ENCODE measurements at places on chromosomes 2 and 18.

- no peak for DNase-seq
Observed at GRCh38 chr2:105496271-105496670, 97.4 kb upstream of the FHL2 start.

- DNase-seq: no peak
Observed at GRCh38 chr2:75390169-75390568, 170.6 kb downstream of the EVA1A start.

DNA sequence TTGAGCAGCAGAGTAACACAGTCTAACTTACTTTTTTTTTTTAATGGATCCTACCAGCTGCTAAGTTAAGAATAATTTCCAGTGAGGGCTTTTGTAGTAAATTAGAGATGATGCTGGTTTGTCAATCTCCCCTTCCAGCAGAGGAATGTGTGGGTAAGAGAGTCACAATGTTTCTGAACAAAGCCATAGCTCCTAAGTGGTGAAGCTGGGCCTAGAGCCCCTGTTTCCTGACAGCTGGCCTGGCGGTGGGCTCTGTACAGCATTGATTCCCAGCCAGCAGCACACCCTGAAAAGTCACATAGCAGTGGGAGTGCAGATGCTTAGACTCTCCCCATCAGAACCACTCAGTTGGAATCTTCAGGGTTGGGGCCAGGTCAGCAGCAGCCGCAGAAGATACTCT lies 24.4 kb downstream of the CAPG start:
- no peak for DNase-seq

- no peak for DNase-seq
Observed at GRCh38 chr2:61690078-61690596, 152.0 kb upstream of the XPO1 start.

DNA sequence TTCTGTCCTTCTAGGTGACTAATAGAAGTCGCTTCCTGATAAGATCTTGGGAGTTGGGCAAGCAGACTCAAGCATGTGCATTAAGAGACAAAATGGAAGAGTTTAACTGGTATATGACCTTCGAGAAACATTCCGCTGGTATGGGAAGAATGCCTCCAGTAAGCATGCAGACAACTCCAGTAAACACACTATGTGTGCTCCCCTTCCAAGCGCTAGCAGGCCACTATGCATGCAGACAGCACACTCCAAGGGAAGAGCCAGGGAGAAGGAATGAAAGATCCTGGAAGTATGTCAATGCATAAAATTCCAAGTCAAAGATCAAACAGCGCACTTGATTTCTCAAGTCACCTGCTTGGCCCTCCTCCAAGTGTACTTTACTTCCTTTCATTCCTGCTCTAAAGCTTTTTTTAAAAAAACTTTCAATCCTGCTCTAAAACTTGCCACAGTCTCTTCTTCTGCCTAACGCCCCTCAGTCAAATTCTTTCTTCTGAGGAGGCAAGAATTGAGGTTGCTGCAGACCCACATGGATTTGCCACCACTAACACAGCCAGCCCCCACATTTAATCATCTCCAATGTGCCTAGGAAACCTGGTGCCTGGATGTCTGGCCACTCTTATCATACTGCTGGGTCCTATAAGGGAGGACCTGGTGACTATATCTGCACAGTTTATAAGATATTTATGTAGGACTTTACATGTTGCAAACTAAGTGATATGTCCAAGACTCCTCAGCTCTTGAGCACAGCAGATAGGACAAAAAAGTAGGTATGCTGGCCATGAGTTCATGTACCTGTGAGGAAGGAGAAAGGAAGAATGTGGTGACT lies 239.8 kb downstream of the PDE11A start:
- no peak for DNase-seq

DNA sequence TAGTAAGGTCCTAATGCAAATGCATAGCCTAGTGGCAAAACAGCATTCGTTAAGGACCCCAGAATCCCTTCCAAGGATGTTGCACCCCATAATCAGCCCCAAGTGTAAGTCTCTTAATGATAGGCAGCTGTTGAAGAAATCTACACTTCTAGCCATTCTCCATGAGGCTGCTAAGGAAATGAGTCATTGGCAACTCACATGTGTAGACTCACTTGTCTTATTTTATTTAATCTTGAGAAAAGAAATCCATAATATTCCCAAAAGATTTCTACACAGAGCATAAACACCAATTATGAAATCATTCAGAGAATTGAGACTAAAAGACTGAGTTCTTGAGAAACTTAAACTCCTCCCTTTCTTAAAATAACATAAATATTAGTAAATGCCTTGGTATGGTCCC lies 52.4 kb downstream of the AKAIN1 start:
- no peak for DNase-seq

DNA sequence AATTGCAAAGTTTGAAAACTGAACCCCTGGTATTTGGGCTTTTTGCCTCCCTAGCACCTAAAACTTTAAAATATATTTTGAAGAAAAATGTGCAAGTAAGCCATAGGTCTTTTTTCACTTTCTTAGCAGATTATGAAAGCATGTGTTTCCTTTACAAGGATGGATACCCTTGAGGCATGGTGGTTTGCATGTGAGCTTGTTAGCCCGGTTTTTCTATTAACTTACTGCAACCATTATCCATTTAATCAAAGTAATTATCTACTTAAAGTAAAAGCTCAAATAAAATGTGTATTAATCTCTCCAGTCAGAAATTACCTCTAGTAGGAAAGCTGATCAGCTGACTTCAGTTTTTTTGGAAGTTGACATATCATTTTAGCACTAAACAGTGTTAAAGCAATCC lies 140.6 kb downstream of the EML6 start:
- no peak for DNase-seq

- no peak for DNase-seq
Observed at GRCh38 chr18:69399253-69399652, 1.4 kb upstream of the DOK6 start.

DNA sequence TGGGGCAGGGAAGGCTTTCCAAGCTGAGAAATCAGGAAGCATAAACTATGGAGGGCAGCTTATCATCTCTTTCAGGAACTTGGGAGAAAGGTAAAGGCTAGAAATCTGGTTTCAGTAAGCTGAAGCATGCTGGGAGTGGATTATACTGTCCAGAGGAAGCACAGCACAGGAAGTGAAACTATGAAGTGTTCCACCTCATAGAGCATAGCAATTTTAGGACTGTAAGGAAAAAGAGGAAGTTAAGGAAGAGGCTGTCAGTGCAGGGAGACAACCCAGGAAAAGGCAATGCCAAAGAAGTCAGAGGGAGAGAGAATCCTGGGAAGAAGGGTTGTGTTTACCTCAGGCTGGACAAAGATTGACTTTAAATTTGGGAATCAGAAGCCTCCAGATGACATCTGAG lies 51.9 kb downstream of the EFEMP1 start:
- no peak for DNase-seq

GRCh38 chr2:45974762-45975408 lies 322.3 kb upstream of the EPAS1 start:
- no peak for DNase-seq

DNA sequence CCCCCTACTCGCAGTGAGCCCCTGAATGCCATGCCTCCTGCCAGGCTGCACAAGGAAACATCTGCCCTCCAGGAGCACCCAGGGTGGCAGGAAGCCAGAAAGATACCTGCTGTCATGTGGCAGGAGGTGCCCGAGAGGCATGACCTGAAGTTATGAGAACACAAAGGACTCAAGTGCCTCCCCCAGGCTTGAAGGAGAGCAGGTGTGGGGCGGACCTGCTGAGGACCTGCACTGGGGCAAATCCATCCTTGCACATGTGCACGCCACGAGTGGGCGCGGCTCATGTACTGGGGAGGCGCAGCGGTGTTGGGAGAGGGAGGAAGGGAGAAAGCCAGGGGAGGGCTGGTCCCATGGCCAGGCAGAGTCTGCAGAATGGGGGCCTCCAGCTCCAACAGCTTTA lies 26.9 kb downstream of the SDC1 start:
- DNase-seq: no peak

All from KG1 (cell line).